ENCODE measurements at places on chromosomes 5 and 9.

- DNase-seq = no peak
Measured at GRCh38 chr9:114185570-114186490, 30.5 kb downstream of the COL27A1 start.

DNA sequence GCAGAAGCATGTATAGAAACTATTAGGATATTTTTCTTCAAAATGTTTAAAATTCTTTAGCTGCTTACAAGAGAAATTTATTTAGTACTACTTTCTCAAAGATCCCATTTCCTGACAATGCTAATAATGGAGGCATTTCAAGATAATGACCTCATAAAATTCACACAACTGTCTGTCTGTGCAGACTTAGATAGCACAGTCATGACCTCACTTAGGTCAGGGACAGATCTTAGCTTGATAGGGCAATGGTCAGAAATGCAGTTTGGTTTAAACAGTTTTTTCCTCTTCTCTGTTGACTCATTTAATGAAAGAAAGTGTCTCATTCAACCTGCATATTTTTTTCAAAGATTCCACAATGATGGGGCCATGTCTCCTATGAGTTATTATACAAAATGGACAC lies 128.4 kb downstream of the GRIA1 start:
- DNase-seq = no peak

DNA sequence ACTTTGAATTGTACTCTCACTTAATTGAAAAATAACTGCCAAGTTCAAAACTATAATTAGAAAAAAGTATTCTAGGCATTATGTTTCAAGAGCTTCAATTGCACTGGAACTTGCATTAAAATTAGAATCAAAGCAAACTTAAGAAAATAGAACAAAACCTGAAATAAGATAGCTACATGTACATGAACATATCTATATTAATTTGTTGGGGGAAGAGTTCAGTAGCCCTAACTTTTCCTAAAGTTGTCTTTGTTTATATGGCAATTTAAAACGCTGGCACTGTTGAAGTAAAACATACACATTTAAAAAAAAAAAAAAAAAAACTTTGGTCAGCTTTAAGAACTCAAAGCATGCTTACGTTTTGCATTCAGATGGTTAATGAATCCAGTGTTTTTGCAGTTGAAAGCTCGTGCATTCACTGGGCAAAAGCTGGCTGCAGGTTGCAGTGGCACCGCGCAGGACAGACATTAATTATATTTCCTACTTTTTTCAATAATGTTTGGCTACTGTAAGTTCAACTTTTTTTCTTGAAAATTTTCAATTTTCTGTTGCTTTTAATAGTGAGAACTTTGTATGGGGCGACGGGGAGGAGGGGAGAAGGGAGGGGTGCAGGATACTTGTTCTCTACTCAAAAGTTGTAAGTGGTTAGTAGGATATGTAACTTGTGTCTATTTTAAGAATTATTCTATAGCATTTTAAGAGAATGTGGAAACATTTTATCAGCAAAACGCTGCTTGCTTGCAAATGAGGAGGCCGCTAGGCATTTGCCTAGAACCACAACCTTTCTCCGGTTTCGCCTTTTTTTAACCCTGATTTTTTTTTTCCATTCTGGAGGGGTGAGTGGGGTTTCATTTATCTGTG lies 3.9 kb downstream of the NR2F1 start:
- DNase-seq = no peak

DNA sequence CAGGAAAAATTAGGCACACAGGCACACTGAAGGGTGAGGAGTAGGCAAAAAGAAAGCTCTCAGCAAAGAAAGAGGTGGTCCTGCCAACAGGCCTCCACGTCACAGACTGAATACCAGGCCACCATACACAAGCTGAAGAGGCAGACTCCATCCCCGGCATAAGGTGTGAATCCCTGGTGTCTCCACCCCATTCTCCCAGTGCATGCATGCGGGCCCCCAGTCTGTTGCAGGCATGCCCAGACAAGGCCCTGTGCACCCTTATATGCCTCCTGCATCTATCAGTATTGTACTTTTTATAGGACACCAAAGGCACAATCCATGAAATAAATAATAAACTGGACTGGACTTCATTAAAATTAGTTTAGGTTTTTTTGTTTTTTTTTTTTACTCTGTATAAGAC lies 73.1 kb downstream of the RGMB start:
- no peak for DNase-seq

- no peak for DNase-seq
Measured at GRCh38 chr9:127812936-127813675, 10.4 kb downstream of the FPGS start.

GRCh38 chr5:171420431-171421241 lies 1.2 kb downstream of the FGF18 start:
- no peak for DNase-seq

GRCh38 chr5:128927644-128928043 lies 37.6 kb upstream of the SLC27A6 start:
- no peak for DNase-seq

DNA sequence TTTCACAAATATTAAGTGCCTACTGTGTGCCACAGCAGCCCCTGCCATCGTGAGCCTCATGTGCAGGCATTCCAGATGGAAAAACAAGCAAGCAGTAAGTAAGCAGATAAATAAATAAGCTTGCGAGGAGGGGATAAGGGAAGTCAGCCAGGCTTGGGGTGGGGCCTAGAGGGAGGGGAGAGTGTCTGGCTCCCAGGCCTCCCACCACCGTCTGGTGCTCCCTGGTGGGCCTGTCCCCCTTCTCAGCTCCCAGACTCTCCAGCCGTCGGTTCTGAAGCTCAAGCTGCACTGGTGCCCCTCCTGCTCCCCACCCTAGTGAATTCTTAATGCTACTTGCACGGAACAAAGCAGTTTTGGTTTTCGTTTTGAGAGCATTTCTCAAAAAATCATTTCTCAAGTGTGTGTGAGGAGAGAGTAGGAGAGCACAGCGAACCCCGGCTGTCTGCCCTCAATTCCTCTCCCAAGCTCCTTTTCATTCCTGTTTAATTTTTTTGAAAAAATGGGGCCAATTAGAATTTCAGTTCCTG lies 6.6 kb upstream of the IER5L start:
- DNase-seq = no peak

DNA sequence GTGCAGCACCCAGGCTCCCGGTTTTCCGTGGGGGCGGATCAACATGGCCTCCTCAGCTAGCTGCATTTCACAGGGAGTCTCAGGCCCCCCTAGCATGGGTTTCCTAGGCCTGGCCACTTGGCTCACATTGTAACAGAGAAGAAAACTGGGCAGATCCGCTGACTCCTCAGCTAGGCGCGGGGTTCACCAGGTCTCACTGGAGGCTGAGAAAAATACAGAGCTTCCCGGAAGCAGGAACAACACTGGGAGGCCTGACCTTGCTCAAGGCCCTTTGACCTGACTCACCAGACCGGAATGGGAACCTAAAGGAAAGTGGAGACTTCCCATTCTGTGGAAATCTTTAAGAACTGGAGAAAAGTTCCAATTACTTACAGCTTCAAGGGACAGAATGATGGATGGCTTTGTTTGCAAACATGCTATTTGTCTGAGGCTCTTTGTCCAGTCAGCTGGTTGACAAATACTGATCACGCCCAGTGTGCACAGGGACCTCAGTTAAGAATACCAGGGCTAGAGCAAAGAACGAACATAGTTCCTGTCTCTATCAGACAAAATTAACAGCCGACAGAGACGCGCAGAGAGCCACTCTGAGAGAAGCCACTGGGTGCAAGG lies 88.7 kb upstream of the LRRTM2 start:
- no peak for DNase-seq

- no peak for DNase-seq
Measured at GRCh38 chr9:109811876-109812275, 31.9 kb downstream of the PALM2AKAP2 start.

GRCh38 chr5:154309805-154310204 lies 119.3 kb downstream of the GALNT10 start:
- DNase-seq = peak; percentile 18

DNA sequence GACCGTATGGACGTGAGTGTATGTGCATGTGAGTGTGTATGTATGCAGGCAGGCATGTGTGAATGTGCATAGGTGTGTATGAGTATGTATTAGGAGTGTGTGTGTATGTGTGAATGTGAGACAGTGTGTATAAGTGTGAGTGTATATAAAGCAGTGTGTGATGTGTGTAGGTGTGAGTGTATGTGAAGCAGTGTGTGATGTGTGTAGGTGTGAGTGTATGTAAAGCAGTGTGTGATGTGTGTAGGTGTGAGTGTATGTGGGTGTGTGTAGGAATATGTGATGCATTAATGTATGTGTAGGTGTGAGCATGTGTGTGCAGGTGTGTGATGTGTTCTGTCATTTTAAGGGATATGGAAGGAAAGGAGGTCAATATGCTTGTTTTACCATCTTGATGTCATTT lies 215.5 kb downstream of the GADD45G start:
- no peak for DNase-seq

- no peak for DNase-seq
Measured at GRCh38 chr5:64451551-64451950, 54.3 kb upstream of the RGS7BP start.

DNA sequence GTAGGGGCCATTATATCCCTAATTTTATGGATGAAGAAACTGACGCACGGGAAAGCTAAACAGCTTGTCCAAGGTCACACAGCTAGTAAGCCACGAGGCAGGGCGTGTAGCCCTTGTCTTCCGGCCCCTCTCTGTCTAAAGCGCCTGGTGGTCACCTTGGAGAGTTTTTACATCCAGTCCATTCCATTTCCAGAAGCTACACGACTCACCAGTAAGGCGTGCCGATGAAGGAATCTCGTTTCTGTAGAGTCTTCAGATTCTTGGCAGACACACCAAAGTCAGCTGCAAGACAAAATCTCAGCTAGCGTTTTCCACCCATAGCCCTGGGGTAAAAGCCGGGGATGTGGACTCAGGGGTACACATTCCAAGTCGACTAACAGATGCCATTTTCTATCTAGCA lies 80.5 kb downstream of the STK10 start:
- no peak for DNase-seq

DNA sequence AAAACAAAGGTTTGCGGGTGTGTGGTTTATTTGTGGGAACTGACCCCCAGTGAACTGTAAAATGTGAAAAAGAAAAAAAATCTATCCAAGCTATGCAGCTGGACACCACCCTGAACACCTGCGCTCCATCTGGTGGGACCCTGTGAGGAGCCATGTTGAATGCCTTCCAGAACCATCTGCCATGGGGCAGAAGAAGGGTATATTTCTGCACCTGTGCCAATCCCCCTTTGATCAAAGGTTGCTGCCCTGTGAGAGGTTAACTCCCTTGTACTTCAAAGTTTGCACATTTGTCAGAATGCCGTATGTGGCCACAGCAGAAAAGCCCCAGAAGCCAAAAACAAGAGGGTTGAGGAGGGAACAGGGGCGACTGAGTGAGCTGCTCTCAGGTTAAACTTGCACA lies 148.5 kb upstream of the ALDH1B1 start:
- DNase-seq = no peak

DNA sequence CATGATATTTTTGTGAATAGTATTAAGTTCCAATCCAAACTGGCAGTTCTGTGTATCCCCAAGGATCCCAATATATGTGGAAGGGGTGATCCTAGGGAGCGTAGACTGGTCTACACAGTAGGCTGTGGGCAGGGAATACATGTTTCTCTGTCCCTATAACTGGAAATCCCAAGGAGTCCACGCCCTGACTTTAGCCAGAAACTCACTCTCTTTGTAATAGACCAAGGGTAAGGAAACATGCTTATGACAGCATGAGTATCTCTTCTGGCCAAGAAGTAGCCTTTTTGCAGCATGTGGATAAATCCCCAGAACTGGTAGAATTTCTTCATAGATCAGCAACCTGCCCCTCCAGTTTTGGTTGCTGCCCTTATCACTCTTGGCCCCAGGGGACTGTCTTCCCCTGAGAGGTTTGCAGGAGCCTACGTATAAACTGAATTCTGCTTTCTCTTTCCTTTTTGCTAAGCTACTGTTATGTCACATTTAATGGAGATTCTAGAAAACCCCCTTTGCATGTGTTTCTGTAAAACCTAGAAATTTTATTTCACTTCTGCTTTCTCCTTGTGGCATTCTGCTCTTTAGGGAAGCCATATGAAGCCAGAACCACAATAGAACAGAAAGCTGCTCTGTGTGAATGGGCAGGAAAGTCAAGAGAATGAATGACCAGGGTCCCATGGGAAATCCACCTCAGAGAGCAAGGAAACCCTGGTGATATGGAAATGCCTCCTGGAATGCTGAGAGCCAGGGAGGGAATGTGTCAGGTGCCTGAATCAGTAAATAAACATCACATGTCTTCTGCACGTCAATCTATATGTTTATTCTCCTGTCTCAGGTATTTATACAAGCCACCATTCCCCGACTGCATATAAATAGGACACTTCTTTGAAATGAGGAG lies 3.5 kb downstream of the IFNA2 start:
- DNase-seq = peak; percentile 12
